CD4-positive, alpha-beta T cell treated with Interleukin-15 for 4 hours (primary cell): ENCODE measurements at places on chromosomes 12 and 14.

DNA sequence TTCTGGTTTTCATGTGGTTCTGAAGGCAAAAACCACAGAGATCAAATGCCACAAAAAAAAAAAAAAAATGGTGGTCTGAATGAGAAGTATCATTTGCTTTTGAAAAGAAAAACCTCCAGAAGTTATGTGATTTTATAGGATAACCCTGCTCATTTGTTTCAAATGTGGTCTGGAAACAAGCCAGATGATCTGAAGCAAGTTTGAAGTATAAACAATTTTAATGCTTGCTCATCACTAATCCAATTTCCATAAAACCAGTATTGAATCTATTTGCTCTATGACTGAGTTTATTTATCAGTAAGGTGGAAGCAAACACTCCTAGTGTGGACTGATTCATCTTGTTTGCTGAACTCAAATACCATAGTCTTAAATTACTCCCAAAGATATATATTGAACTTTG is 407.3 kb upstream of the FLRT2 start:
- DNase-seq, result no peak

DNA sequence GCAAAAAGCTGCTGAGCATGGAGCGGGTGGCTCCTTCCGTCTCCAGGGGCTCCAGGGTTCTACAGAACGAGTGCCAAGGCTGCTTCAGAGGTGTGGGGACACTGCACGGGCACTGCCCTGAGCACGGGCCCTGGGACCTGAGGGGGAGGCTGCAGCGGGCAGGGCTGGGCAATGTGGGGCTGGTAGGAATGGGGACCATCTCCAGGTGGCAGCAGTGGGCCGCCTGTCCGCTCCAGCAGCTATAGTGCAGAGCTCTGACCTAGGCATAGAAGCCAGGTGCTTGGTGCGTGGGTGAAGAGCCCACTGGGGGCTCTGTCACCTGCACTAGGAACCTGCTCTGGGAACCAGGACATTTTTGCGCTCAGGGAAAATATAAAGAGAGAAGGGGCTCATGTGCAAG is 22.3 kb downstream of the HDAC7 start:
- DNase-seq, result no peak

- no peak for DNase-seq
Observed at GRCh38 chr12:57726884-57727757, 11.4 kb downstream of the AGAP2 start.

DNA sequence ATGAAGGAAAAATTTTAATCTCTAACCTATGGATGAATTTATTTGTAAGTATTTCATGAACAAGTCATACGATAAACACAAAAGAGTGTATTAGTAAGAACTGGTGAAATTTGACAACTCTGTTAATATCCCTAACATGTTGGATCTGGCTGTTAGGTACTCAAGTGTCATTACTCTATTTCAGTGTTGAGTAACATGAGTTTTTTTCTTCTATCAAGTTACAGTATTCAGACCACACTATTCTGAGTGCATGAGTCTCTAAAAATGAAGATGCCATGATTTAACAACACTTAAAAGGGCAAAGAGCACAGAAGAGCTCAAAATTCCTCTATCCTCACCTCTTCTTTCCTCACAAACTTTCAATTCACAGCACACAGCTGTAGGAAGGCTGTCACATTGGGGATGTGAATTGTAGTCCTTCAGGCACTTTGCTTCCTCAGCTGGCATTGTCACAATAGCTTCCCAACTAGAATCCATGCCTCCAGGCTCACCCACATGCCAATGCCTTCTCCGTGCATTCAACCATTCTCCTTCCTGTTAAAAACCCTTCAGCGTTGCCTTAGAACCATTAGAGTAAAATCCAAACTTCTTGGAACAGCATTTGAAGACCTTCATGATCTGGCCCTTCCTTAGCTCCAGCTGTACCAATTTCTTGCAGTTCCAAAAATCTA is 73.7 kb upstream of the DBX2 start:
- DNase-seq, result no peak

DNA sequence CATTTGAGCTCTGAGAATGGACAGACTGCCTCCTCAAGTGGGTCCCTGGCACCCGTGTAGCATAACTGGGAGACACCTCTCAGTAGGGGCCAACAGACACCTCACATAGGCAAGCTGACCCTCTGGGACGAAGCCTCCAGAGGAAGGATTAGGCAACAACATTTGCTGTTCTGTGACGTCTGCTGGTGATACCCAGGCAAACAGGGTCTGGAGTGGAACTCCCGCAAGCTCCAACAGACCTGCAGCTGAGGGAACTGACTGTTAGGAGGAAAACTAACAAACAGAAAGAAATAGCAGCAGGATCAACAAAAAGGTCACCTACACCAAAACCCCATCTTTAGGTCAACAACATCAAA is 69.6 kb downstream of the CEP83 start:
- DNase-seq, result no peak

GRCh38 chr12:105030820-105031807 is 45.0 kb downstream of the NOPCHAP1 start:
- DNase-seq, result no peak

DNA sequence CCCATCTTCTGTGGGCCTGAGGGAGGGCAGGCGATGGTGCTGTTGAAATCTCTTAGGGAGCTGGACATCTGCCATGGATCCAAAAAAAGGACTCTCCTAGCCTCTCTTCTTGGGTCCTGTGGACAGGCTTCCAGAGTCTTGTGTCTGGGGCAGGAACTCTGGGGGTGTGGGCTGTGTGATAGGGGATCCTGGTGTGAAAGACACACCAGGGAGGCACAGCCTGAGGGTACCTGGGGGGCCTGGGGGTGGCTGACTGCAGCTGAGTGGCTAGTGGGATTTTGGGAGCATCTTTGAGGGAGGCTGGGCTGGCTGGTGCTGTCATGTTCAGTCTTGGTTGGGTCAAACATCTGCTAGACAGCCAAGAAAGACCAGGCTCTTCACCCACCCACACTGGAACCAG is 1.8 kb upstream of the KRT83 start:
- DNase-seq, result no peak

DNA sequence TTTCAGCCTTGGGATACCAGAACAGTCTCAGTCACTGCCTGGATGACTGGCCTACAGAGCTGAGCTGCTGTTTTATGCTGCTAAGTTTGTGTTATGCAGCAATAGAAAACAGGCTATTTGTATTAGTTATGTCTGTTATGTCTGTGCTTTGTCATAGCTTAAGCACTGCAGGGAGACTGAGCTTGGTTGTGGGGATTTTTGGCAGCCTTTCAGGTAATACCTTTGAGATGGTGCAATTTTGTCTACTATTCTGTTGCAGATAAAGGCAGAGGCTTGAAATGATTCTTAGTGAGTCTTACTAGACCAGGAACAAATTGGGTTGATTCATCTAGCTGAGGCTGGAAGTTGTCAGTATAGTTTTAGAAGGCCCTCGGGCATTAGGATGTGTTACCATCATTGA is 201.3 kb upstream of the RBM19 start:
- no peak for DNase-seq

DNA sequence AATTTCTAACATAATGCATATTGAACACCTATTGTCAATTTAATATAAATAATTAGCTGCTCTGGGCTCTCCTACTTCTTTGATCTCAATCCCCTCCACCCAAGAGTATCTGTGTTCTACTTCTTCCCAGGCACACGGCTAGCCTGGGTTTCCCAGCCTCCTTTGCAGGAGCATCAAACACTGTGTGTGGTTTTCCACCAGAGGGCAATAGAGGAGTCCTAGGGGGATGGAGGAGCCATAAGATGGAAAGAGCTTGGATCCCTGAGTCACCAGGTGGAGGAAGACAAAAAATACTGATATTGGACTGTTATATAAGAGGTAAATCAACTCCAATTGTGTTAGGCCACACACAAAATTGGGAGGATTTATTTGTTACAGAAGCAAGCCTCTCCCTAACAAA is 333.7 kb downstream of the GLT1D1 start:
- no peak for DNase-seq

DNA sequence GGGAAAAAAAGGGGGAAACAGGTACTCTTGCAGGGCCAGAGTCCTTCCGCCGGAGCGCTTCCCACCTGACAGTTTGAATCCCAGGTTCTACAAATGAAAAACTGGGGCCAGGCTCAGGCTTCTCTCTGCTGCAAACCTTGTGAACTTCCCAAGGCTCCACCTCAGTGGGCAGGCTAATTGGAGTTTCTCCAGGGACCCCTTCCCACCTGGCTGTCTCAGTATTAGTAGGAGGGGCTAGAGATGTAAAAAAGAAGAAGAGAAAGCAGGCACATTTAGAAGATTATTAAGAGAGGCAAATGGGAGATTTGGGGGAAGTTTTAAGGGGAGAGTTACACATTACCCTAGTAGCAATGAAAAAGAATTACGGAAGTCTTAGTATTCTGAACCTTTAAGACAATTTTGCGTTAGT is 20.0 kb upstream of the CLEC2D start:
- DNase-seq, result no peak

DNA sequence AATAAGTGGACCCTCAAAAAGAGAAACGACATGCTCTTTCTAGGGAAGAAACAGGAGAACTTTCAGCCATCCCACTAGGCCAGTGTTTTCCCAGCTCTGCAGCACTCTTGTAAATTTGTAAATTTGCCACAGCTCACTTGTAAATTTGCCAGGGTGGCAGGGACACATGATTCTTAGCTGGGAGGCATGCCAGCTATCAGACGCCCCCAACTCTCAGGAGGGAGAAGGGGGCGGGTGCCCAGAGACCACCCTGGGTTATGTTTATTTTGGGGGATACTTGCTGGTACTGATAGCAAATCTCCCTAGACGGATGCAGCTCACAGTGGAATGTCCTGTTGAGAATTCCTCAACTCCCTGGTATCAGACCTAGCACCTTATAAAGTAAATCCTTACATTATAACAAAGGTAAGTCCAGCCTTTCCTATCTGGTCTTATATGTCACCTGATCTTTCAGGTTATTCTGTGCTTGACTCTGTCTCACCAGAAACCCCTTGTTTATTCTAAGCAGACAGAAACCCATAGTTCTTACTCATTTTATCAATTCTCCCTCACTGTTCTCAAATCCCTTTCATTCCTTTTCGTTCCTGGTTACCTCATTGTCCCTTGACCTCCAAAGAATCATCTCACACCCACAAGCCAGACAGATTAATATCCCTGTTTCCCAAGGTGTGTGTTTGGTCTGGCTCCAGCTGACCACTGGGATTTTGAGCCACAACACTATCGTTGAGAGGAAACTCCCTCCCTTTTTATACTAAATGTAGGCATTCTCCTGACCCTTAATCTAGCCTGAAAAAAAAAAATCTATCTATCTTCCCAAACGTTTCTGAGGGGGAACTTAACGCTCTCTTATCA is 69.3 kb upstream of the HMGA2 start:
- DNase-seq, result no peak

DNA sequence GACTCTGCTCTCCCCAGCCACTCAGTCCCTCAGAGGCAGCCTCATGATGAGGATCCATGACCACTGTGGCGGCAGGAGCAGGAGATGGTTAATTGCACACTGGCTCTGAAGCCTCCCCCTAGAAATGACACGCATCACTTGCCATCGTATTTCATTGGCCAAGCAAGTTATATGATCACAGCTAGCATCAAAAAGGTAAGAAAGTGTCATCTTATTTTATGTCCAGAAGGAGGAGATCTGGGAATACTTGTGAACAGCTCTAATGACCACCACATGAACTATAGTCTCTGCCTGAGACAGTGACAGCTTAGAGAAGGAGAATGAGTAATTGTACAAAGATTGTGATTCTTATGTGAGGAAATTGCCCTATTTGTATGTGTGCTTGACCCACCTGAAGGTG is 363.4 kb downstream of the NUAK1 start:
- DNase-seq, result no peak

DNA sequence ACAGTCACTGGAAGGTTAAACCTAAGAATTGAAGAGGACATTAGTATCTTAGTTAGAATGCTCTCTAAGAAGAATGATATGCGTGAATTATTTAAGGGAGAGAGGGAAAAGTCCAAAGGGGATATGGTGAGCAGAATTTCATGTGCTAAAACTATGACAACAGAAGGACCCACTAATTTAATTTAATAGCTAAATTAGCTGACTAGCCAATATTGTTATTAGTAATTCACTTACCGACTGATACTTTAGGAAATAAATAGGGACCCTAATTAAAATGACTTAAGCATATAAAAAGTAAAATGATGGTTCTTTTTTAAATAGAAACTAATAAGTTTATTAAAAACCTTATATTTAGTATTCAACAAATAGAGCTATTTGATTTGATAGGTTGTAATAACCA is 179.6 kb downstream of the RASSF9 start:
- DNase-seq, result no peak

- DNase-seq, result no peak
Observed at GRCh38 chr12:98808243-98808875, 163.3 kb downstream of the APAF1 start.

DNA sequence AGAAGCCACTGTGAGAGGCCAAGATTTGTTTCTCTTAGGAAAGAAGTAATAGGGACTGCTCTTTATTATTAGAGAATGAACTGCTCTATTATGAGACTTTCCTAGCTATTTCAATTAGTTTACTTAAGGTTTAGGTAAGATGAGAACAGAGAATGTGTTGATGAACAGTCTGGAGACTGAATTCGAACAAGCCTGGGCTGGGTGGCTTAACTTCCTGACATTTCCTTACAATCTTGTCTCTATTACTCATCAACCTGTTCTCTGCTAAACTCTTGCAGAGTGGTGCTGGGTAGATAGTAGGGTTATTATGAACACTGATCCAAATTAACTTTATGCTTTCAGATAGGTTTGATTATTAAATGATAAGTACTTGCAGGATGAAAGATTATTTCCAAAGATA is 31.2 kb downstream of the SLC15A5 start:
- DNase-seq, result no peak

- no peak for DNase-seq
Observed at GRCh38 chr12:123522164-123522563, 11.4 kb downstream of the RILPL1 start.

GRCh38 chr14:61557854-61558253 is 137.5 kb upstream of the HIF1A start:
- DNase-seq, result no peak

DNA sequence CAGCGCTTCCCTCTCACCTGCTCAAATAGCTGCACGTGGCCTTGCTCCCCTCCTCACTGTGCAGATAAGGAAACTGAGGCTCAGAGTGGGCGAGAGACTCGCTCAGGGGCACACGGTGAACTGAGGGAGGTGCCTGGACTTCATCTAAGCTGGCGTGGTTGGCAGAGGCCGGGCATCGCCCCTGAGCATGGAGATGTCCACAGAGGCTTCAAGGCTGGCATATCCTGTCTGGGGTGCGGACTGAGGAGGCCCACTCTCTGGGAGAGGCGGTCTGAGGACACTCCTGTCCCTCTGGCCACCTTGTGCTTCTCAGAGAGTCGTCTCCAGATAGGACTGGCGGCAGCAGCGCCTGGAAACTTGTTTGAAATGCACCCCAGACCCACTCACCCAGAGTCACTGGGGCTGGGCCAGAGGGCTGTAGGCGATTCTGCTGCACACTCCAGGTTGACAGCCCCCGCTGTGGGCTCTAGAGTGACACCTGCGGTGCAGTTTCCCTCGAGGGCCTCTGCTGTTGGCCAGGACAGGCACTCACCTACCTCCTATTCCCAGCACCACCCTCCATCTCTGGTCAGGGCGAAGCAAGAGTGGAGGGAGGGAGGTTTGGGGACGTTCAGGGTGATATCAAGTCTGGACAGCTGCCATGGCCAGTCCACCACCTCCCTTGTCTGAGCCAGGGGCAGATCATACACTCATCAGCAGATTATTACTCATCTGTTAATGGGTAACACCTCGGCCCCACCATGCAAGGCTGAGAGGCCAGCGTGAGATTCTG is 11.2 kb upstream of the LBHD2 start:
- no peak for DNase-seq
